Stimulated activated CD8-positive, alpha-beta memory T cell treated with anti-CD3 and anti-CD28 coated beads, Interleukin-7, amount 100 ng/mL, for 48 hours (primary cell): ENCODE measurements at places on chromosomes 12 and 14.

- no peak for DNase-seq
Measured at GRCh38 chr14:105526776-105527380, 495 bp downstream of the TMEM121 start.

GRCh38 chr14:51082349-51082748, 12.6 kb downstream of the TRIM9 start:
- no peak for DNase-seq

- no peak for DNase-seq
Measured at GRCh38 chr12:466039-466438, 6.3 kb downstream of the B4GALNT3 start.

DNA sequence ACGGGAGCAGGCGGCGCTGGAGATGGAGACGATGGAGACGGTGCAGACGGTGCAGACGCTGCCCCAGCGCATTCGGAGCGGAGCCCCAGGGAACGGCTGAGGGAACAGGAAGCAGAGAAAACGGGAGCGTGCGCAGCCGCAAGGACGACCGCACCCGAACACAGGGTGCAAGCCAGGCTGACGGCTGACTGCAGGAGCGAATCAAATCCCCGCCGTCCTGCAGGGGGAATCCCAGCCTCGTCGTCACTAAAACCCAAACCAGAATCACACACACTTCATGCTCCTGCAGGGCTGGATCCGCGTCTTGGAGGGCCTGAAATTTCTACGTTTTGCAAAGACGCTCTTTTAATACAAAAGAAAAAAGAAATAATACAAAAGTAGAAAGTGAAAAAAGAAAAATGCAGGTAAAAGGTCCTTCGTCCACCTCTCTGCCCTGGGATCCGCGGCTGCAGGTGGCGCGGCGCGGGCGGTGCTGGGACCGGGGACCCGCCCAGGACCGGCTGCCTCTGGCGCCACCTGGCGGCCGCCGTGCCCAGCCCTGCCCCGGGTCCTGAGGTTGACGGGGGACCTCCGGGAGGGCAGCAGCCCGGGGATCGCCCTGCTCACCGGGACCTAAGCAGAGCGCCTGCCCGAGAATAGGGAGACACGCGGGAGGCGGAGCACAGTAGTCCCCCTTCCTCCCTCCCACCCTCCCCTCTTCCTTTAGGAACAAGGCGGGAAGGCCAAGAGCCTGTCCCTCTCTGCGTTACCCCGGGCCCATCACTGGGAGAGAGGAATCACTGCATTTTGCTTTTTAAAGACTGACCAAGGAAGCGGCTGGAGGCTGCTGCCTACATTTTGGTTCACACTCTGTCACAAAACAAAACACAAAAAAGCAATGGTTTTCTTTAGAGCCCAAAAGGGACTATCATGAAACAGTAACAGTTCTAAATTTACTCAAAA, 20.1 kb downstream of the STX2 start:
- peak; percentile 50 for DNase-seq

DNA sequence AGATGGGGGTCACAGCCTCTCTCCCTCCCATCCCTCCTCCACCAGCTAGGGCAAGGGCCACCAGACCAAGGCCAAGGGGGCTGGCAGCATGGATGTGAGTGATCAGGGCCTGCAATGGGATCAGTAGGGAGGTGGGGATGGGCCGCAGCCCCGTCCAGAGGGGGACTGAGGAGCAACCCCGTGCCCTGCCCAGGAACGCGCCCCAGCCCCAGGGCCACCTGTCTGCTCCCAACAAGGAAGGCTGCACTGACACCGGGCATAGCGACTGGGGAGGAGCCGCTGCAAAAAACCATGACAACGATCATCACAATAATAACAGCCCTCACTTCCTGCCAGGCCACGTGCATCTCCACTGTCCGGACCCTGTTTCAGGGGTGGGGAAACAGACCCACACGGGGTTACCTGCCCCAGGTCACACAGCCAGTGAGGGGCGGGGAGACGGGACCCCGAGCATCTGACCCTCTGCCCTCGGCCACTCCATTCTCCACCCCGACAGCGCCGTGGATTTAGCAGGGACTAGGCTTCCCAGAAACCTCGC, 24.3 kb downstream of the NCOR2 start:
- DNase-seq, result no peak

DNA sequence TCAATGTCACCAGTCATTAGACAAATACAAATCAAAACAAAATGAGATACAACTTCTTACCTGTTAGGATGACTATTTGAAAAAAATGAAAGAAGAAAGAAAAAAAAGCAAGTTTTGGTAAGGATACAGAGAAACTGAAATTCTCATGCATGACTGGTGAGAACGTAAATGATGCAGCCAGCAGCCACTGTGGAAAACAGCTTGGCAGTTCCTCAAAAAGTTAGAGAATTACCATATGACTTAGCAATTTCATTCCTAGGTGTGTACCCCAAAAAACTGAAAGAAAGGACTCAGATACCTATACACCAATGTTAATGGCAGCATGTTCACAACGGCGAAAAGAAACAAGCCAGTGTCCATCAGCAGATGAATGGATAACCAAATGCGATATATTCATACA, 26.6 kb downstream of the NINJ2 start:
- DNase-seq, result no peak

DNA sequence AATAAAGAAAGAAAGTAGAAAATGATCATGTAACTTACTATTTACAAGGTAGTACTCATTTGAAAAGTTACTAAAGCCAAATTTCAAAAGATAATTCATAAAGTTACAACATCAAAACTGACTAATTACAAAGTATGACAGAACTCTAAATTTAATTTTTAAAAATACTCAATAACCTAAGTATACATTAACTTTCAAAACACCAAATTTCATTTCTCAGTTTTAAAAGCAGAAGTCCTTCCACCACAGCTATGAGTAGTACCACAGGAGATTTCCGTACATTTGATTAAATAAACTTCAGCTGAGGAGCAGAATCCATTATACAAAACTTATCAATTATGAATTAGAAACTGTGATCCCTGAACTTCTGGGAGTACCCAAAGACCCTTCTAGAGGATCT, 100.8 kb upstream of the BBS10 start:
- no peak for DNase-seq

- no peak for DNase-seq
Measured at GRCh38 chr14:99938376-99938775, 126.8 kb upstream of the EVL start.

DNA sequence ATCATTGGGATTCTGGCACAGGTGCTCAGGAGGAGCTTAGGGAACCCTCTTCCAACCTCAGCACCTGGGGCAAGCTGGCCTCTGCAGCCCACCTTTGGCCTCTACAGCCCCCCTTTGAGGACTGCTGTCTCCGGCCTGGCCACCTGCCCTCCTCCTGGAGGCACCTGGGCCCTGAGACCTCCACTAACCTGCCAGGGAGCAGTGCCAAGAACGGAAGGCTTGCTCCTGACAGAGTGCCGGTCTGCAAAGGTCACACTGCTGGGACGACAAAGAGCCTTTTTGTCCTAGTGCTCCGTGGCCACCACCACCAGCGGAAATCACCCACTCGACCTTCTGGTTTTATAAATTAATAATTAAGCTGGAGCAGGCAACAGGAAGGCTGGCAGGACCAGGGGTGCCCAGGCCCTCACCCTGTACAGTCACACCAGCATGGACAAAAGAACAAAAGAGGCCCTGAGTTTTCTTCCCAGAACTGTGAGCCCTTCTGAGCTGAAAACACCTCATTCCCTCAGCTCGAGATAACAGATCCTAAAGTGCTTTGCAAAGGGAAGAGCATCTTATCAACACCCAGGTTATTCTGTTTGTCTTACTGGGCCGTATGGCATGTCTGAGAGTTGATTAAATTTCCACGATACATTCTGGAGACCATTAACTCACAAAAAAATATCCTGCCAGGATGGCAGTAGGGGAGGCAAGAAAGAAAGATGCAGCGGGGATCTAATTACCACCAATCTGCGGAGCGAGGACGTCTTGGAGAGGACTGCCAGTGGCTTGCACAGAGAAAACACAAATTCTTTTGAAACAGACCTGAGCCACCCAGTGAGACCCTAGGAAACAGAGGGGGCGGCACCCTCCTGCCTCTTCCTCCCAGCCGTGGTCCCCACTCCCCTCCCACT, 8.2 kb downstream of the TESC start:
- DNase-seq, result no peak

DNA sequence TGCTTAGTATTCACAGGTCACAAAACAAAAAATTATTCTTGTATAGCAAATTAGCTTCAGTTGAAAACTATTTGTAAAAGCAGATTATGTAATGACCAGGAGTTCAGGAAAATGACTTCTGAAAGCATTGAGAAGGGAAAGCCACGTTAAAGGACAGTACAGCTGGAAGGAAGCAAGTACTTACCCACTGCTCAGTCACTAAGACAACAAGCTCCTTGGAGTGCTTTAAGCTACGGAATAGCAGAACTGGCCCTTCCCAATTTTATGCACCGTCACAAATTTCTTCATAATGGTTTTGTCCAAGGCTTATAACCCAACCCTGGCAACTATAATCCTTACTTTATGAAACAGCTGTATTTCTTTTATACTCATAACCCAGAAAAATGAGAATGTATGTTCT, 13.0 kb upstream of the SNAPC1 start:
- no peak for DNase-seq

DNA sequence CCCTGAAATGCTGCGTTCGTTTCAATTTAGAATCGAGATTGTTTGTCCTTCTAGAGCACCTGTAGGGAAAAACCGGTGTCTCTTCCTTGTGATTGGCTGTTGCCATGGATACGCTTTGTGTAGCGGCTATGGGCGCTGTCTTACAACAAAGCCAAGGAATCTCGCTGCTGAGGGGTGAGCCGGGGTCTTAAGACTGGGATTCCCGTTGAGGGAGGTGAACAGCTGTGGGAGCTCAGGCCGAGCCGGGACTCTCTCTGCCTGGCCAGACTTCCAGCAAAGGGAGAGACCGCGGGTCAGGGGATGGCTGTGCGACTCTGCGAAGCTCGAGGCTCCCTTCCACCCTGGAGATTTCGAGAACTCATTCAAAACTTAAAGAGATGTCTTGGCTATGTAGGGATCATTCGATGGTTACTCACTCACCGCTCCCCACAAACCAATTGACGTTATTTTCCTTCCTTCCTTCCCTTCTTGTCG, at the start of the genes LRRIQ1 and TSPAN19:
Gene LRRIQ1 (plus strand): TSS at position 118 of the 474 bp plus-strand sequence. CDS start 1,826 bp downstream, outside the sequence.
Gene TSPAN19 (minus strand): TSS at position 44 of the 474 bp plus-strand sequence. CDS start 6,331 bp downstream, outside the sequence.
- no peak for DNase-seq

GRCh38 chr14:103304706-103305105, 29.3 kb upstream of the EIF5 start:
- DNase-seq, result no peak

DNA sequence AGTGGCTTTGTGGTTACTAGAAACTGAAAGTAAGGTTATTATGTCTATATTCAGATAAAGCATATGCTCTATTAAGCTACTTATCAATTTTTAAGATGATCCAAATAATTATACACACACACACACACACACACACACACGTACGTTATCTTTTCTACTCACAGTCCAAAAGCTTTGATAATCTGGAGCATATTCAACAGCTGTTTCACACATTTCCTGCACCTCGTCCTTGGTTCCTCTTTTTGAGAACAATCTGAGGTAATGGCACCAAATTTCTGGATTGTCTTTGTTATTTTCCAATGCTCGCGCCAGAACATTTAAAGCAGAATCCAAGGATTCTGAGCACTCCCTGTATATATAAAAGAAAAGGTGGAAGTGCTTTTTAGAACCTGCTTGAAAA, 37.5 kb downstream of the ZFC3H1 start:
- DNase-seq, result no peak
